ENCODE measurements at places on chromosomes 13 and 19. TPM values are rescaled to one million over a fixed set of nuclear protein-coding genes. Genes with fewer than 3 reads are reported as not detected.
A peak's percentile ranks its signal among the peaks of the same experiment; 100 is the strongest.

CD70 gene
- total RNA-seq = not detected

FTL gene
- total RNA-seq = 1,057 TPM

METTL21C gene
- total RNA-seq = not detected

LGALS14 gene
- total RNA-seq = not detected

SPTBN4 gene
- 0.83 TPM for total RNA-seq

APOC1 gene
- not detected for total RNA-seq

CFD gene
- total RNA-seq = 1.4 TPM

CYP4F3 gene
- not detected for total RNA-seq

SHANK1 gene
- total RNA-seq = 4.7 TPM

KLK2 gene
- total RNA-seq = not detected

C19orf53 gene
- 61.3 TPM for total RNA-seq

IFI30 gene
- 2.3 TPM for total RNA-seq

DNA sequence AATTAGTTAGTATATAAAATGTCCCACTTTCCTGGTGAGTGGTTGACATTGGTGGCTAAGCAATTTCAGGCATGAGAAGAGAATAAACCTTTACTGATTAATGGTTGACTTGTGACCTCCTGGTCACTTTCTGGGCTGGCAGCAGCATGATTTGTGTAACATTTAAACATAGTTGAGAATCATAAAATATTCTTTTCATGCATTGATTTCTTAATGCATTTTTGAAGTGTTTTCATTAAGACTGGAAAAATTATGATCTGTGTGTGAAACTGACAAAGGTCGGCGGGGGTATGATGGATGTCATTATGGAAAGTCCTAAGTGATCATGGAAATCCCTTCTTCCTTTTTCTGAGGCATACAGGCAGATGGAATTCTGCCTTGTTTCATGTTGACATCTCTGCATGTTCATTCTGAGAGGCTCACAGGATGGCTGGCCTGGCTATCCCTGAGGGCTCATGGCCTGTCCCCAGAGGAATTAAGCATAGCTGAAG is 98.7 kb upstream of the RNF113B start:
- H3K4me1 ChIP-seq = peaks cover 35% of the 10 kb centered on the region
- 0 out of 2 replicates have a peak, but pooled peaks cover 1% of the 10 kb centered on the region for H3K36me3 ChIP-seq
- DNase-seq = no peak
- peak overlapping the region; percentile 70 for H3K27ac ChIP-seq
- no peaks in the 10 kb centered on the region for H3K27me3 ChIP-seq

GRCh38 chr19:3281026-3281425 is 56.6 kb downstream of the CELF5 start:
- H3K4me1 ChIP-seq = no peaks in the 10 kb centered on the region
- H3K36me3 ChIP-seq = no peaks in the 10 kb centered on the region
- no peak overlapping the region for H3K27ac ChIP-seq
- peaks cover 32% of the 10 kb centered on the region for H3K27me3 ChIP-seq

- H3K27ac ChIP-seq = no peak overlapping the region
- no peak for DNase-seq
- no peaks in the 10 kb centered on the region for H3K27me3 ChIP-seq
- no peak overlapping the region for H3K4me3 ChIP-seq
- H3K36me3 ChIP-seq = no peaks in the 10 kb centered on the region
Observed at GRCh38 chr19:14944456-14944855, 3.2 kb downstream of the OR7C2 start.

DNA sequence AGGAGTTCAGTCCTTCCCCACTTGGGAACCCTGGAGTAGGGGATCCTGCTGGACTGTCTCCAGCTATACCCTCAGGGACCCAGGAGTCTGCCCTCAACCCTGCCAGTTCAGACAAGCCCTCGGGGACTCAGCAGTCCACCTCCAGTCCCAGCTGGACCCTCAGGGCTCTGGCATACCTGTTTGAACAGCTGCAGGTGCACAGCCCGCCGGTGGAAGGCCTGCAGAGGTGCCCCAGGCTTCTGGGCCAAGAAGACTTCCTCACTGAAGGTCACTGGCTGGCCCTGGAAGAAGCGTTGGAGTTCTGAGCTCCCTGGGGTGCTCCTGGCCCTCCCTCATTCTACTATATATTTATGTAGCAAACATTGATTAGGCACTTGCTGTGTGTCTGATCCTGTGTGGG is 8.6 kb downstream of the CRB3 start:
- no peak for DNase-seq
- no peak overlapping the region for H3K4me3 ChIP-seq
- no peak overlapping the region for H3K27ac ChIP-seq
- no peaks in the 10 kb centered on the region for H3K36me3 ChIP-seq

GRCh38 chr19:17784201-17785008 is 10.5 kb upstream of the B3GNT3 start:
- peaks cover 2% of the 10 kb centered on the region for H3K27me3 ChIP-seq
- no peak overlapping the region for H3K27ac ChIP-seq
- H3K4me1 ChIP-seq = no peaks in the 10 kb centered on the region
- peak; percentile 36 for DNase-seq
- H3K36me3 ChIP-seq = no peaks in the 10 kb centered on the region
- no peak overlapping the region for H3K4me3 ChIP-seq

GRCh38 chr13:66048888-66049287 is 1181.2 kb downstream of the PCDH9 start:
- no peaks in the 10 kb centered on the region for H3K27me3 ChIP-seq
- H3K36me3 ChIP-seq = no peaks in the 10 kb centered on the region
- no peaks in the 10 kb centered on the region for H3K4me1 ChIP-seq
- H3K4me3 ChIP-seq = no peak overlapping the region

DNA sequence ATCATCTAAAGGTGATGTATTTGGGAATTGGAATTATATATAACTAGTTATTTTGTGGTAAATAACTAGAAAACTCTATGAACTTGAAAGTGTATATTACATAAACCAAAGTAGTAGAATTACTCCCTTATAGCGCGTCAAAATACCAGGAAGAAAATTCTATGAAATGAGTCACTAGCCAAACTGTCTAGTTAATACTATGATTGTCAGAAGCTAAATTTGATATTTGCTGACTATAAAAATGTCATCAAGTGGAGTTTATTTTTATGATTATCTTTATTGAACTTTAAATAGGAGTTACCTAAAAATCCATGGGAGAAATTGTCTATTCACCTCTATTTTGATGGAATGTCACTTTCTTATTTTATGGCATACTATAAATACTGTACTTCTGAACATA is 100.6 kb downstream of the RNF17 start:
- no peak overlapping the region for H3K4me3 ChIP-seq
- no peaks in the 10 kb centered on the region for H3K36me3 ChIP-seq
- no peak for DNase-seq
- no peak overlapping the region for H3K27ac ChIP-seq
- peaks cover 6% of the 10 kb centered on the region for H3K27me3 ChIP-seq

DNA sequence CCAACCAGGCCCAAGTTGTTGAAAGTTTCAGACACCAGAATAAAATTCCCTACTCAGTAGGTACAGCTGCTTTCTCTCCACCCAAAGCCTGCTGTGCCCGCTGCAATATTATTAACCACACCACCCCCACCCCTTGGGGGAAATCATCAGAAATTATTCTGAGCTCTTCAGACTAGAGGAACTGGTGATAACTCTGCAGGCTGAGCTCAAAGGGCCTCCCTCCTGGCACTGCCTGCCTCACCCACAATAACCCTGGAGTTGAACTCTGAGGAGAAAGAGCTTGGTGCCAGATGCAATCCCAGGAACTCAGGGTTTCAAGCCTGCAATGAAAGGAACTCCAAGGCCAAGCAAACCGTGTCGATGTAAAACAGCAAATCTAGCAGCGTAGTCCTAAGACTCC is 381.7 kb upstream of the ZNF507 start:
- H3K27ac ChIP-seq = no peak overlapping the region
- no peaks in the 10 kb centered on the region for H3K36me3 ChIP-seq
- no peak for DNase-seq
- H3K27me3 ChIP-seq = no peaks in the 10 kb centered on the region
- H3K4me1 ChIP-seq = no peaks in the 10 kb centered on the region

DNA sequence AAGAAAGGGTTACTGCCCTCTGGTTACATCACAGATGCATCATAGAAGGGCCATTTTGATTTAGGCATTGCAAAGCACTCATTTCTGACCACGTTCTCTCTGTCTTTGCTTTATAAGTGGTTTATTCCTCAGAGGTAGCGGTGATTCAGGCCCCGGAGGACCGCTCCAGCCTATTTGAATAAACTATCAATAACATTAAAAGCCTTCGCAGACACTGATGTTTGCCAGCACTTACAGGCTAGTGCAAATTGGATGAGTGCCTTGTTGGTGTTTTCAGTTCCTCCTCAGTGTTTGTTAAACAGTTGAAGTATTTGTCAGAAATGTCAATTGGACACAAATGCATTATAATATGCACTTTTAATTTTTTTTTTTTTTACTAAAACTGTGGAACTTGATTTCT is 120.2 kb downstream of the RXFP2 start:
- H3K36me3 ChIP-seq = no peaks in the 10 kb centered on the region
- peaks cover 26% of the 10 kb centered on the region for H3K27me3 ChIP-seq
- no peak overlapping the region for H3K4me3 ChIP-seq
- no peaks in the 10 kb centered on the region for H3K4me1 ChIP-seq
- no peak for DNase-seq

GRCh38 chr13:83592095-83592494 is 290.2 kb downstream of the SLITRK1 start:
- H3K4me1 ChIP-seq = no peaks in the 10 kb centered on the region
- H3K27ac ChIP-seq = no peak overlapping the region
- DNase-seq = no peak
- H3K36me3 ChIP-seq = no peaks in the 10 kb centered on the region
- no peaks in the 10 kb centered on the region for H3K27me3 ChIP-seq

DNA sequence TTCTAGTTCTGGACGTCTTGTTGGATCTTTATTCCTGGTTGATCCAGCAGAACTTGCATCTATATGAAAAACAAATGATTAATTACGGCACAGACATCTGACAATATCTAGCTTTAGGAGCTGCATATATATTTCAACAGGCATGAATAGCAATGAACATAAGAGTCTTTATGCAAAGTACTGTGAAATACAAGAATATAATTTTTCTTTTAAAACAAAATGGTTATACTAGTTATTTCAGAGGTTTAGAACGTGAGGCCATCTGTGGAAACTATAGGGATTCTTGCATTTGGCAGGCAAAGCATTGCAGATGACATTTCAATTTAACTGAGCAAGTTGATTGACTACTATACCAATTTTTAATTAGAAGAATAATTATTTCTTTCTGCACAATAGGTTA is 40.5 kb downstream of the EFNB2 start:
- no peak for DNase-seq
- peaks cover 14% of the 10 kb centered on the region for H3K36me3 ChIP-seq
- no peaks in the 10 kb centered on the region for H3K4me1 ChIP-seq

GRCh38 chr19:7677669-7678311 is 900 bp downstream of the MCEMP1 start:
- H3K4me1 ChIP-seq = peaks cover 4% of the 10 kb centered on the region
- H3K27me3 ChIP-seq = peaks cover 11% of the 10 kb centered on the region
- DNase-seq = no peak
- no peak overlapping the region for H3K27ac ChIP-seq

- H3K27ac ChIP-seq = peak overlapping the region; percentile 98
- no peak overlapping the region for H3K4me3 ChIP-seq
- H3K36me3 ChIP-seq = no peaks in the 10 kb centered on the region
- DNase-seq = peak; percentile 95
- peaks cover 42% of the 10 kb centered on the region for H3K4me1 ChIP-seq
Observed at GRCh38 chr19:11142528-11143171, 12.9 kb downstream of the SPC24 start.

GRCh38 chr13:32001769-32002168 is 29.8 kb upstream of the FRY start:
- H3K4me3 ChIP-seq = no peak overlapping the region
- H3K27me3 ChIP-seq = no peaks in the 10 kb centered on the region
- H3K4me1 ChIP-seq = no peaks in the 10 kb centered on the region
- no peak overlapping the region for H3K27ac ChIP-seq

- no peak overlapping the region for H3K4me3 ChIP-seq
- H3K27ac ChIP-seq = no peak overlapping the region
- H3K36me3 ChIP-seq = no peaks in the 10 kb centered on the region
- DNase-seq = no peak
- no peaks in the 10 kb centered on the region for H3K4me1 ChIP-seq
Observed at GRCh38 chr19:10858204-10858828, 10.1 kb downstream of the C19orf38 start.

DNA sequence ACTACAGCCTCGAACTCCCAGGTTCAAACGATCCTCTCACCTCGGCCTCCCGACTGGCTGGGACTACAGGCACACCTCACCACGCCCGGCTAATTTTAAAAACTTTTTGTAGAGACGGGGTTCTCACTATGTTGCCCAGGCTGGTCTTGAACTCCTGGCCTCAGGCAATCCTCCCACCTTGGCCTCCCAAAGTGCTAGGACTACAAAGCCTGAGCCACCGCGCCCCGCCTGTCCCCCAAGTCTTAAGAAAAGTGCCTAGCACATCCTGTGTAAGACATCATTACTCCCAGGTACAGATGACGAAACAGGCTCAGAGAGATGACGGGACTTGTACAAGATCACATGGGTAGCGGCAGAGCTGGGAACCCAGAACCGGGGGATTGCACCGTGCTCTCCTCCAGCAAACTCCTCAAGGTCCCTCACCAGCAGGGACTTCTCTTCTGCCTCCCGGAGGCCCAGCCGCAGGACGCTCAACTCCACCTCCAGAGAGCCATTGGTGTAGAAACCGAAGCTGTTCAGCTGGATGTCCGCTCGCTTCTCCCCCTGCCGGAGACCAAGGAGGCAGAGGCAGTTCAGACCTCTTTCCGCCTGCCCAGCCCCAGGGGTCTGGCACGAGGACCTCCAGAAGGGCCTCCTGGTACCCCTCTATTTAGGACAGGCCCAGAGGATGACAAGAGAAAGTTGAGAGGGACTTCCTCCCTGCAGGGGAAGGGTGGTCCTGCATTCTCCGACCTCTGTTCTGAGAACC is 1.0 kb downstream of the GPR108 start:
- peaks cover 11% of the 10 kb centered on the region for H3K36me3 ChIP-seq
- peaks cover 13% of the 10 kb centered on the region for H3K4me1 ChIP-seq
- H3K27me3 ChIP-seq = no peaks in the 10 kb centered on the region
- H3K27ac ChIP-seq = peak overlapping the region; percentile 89

- DNase-seq = no peak
- H3K27me3 ChIP-seq = no peaks in the 10 kb centered on the region
- H3K4me3 ChIP-seq = no peak overlapping the region
- no peaks in the 10 kb centered on the region for H3K4me1 ChIP-seq
Observed at GRCh38 chr13:61192826-61193225, 222.8 kb downstream of the PCDH20 start.

GRCh38 chr19:2059422-2060201 is 8.6 kb upstream of the MKNK2 start:
- no peak overlapping the region for H3K4me3 ChIP-seq
- H3K4me1 ChIP-seq = peaks cover 32% of the 10 kb centered on the region
- no peaks in the 10 kb centered on the region for H3K27me3 ChIP-seq

GRCh38 chr19:44694184-44694579 is 4.8 kb upstream of the CEACAM16 start:
- peaks cover 6% of the 10 kb centered on the region for H3K4me1 ChIP-seq
- H3K36me3 ChIP-seq = no peaks in the 10 kb centered on the region
- DNase-seq = no peak
- H3K27ac ChIP-seq = no peak overlapping the region
- H3K27me3 ChIP-seq = no peaks in the 10 kb centered on the region

DNA sequence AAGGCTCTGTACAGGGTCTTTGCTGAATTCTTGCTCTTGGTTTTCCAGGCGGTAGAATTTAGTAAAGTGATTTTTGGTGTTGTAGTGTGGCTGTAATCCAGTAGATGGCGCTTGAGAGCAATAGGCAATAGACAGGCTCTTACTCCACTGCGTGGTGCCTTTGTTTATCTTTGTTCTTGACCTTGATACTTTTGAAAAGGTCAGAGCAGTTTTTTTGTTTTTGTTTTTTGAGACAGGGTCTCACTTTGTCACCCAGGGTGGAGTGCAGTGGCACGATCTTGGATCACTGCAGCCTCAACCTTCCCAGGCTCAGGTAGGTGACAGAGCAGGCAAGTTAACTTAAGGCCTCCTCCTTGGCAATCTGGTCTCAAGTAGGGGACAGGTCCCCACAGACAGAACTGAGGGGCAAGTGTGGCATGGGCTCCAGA is 12.2 kb upstream of the LILRA5 start:
- peak; percentile 8 for DNase-seq
- no peak overlapping the region for H3K4me3 ChIP-seq

Data from IMR-90 (cell line).